Hindlimb muscle (tissue), 1 donor: ENCODE measurements at places on chromosomes 7 and 10. TPM values are rescaled to one million over a fixed set of nuclear protein-coding genes. Genes with fewer than 3 reads are reported as not detected.

- no peak for DNase-seq
These were observed 488.5 kb downstream of the DNAJB6 start for GRCh38 chr7:157825325-157825724.

The PRRT4 gene
- 32.9 TPM for polyA plus RNA-seq

- no peak for DNase-seq
These were observed 612 bp downstream of the SNX8 start for GRCh38 chr7:2313450-2314208.

- DNase-seq, result no peak
These were observed 480.1 kb downstream of the INHBA start for GRCh38 chr7:41222746-41223145.

The USP54 gene
- polyA plus RNA-seq, result 19.6 TPM

DNA sequence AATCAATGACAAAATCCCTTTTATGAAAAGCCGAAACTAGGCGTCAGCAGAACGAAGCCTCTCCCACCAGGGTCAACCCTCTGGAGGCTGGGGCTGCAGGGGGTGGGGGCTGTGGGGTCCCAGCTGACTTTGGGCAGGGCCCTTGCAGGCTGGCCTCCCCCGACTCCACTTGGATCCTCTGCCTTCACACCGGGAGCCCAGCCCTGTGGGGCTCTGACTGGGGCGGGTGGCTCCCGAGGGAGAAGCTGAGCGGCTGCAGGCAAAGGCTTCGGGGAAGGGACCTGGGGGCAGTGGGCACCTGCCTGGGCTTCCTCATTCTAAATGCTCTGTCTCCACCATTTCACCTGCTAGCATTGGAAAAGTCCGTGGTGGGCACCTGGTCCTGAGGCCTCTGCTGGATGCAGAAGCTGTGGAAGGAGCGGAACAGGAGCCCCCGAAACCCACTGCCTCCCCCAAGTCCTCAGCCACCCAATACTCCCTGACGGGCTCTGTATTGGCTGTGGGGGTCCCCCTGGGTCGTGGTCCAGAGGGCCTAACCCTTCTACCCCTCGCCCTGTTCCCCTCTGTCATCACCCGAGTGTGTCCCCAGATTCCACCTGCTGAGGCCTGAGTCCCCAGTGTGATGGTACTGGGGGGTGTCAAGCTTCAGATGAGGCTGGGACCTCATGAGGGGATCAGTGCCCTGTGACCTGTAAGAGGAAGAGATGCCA lies 108.6 kb downstream of the DNAJB6 start:
- DNase-seq, result no peak

The TUBAL3 gene
- polyA plus RNA-seq, result not detected

- DNase-seq, result peak; percentile 14
These were observed 490 bp downstream of the CADPS2 start for GRCh38 chr7:122885583-122886356.

The MMD2 gene
- not detected for polyA plus RNA-seq

The C10orf105 gene
- polyA plus RNA-seq, result 0.50 TPM

- no peak for DNase-seq
These were observed 128.6 kb upstream of the LRRN3 start for GRCh38 chr7:110962374-110962773.

- no peak for DNase-seq
These were observed 37.3 kb downstream of the ADRA2A start for GRCh38 chr10:111113961-111114757.

The HSPB1 gene
- 1,886 TPM for polyA plus RNA-seq

The C7orf57 gene
- not detected for polyA plus RNA-seq

- DNase-seq, result no peak
These were observed 10.5 kb upstream of the CRPPA start for GRCh38 chr7:16431646-16432424.

- DNase-seq, result no peak
These were observed 64.7 kb downstream of the CDH23 start for GRCh38 chr10:71461457-71461856.

DNA sequence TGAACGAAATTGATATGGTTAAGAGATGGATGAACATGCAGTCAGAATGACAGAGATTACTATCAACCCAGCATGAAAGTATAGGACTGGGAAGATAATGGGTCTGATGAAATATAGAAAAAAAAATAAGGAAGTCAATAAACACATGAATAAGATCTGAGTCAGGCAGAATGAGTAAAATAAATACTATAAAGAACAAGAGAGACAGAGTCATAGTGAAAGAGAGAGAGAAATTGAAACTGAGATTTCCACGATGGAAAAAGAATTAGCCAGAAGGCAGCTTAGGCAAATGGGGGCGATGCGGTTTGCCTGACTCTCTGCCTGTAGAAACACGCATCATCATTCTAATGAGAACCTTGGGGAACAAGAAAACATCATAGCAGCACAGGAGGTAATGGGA lies 26.6 kb downstream of the SEMA3D start:
- no peak for DNase-seq

DNA sequence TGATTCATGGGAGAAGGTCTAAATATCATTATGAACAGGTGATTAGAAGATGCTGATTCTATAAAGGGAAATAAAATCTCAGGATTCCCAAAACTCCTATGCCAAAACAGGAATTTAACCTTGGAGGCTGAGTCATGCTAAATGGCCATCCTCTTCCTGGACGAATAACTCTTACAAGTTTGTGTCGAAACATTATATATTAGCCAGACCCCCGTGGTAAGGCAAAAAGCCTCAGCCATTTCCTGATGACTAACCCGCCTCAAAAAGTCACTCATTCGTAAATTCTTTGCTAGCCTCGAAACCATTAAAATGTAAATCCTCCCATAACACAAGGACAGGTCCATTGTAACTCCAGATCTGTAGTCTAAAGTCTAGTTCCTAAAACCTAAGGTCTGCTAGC lies 32.0 kb downstream of the CUL2 start:
- no peak for DNase-seq

The NKX6-2 gene
- polyA plus RNA-seq, result 3.5 TPM

The TMEM178B gene
- 0.57 TPM for polyA plus RNA-seq

The INA gene
- 0.22 TPM for polyA plus RNA-seq

- DNase-seq, result no peak
These were observed 1.4 kb downstream of the BCCIP start for GRCh38 chr10:125824736-125825135.

The JAKMIP3 gene
- polyA plus RNA-seq, result 0.80 TPM

DNA sequence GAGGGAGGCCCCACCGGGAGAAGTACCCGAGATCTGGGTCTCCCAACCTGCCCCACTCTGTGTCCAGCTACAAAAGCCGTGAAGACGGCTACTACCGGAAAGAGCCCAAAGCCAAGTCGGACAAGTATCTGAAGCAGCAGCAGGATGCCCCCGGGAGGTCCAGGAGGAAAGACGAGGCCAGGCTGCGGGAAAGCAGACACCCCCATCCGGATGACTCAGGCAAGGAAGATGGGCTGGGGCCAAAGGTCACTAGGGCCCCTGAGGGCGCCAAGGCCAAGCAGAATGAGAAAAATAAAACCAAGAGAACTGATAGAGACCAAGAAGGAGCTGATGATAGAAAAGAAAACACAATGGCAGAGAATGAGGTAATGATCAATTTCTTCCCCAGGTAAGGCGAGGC lies 59.1 kb upstream of the PDCD4 start:
- DNase-seq, result no peak

The FGFBP3 gene
- 1.9 TPM for polyA plus RNA-seq

DNA sequence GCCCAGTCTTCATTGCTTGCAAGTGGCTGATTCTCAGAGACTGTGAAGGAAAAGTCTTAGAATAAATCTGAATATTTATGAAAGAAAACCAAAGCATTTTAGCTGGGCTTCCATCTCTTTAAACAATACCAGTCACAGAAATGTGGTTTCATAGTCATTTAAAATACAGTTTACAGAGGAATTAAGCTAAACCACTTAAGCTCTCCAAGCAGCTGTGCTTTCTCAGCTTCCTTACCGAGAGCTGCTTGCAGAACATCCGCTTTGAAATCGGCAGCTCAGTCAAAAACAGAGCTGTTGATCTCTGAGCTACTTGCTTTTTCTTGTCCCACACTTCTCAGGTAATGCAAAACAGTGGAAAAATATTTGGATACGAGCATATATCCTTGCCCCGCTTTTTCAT lies 134.5 kb downstream of the DYNC1I1 start:
- DNase-seq, result no peak

The PNLIPRP1 gene
- polyA plus RNA-seq, result not detected

DNA sequence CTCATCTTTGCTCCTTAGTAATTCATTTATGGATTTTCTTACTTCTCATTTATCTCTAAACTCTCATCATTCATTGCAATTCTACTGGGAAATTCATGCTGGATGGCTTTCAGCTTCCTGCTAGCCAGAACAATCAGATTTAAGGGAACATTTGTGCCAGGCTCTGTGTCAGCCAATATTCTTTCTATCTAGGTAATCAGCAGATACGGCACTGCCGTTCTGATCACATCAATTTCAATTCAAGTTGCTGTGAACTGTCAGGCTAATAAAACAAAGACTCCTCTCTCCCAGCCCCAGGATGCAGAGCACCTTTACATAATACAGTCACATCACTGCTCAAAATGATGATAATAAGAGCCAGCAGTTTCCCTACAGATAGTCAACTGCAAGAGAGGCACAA lies 468.3 kb downstream of the SORCS1 start:
- no peak for DNase-seq

DNA sequence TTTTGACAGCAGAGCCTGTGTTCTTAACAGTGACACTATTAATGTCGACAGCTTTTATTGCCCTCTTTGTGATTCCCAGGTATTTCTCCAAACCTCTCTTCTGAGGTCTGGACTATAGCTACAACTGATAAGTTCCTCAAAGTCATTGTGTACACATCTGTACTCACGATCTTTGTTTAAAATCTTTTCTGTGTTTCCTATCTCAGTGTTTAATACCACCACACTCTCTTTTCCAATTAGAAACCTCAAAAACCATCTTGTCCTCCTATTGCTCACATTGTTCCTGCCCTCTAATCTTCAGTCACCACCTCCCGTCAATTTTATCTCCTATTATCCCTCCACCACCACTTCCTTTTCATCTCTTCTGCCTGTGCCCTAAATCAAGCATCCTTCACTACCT lies 12.9 kb upstream of the WASL start:
- DNase-seq, result no peak

GRCh38 chr10:91049988-91050360 lies 129.1 kb upstream of the ANKRD1 start:
- DNase-seq, result no peak

The RBP4 gene
- 16.0 TPM for polyA plus RNA-seq

The INMT gene
- polyA plus RNA-seq, result 11.9 TPM

GRCh38 chr10:34567659-34568253 lies 247.3 kb downstream of the PARD3 start:
- DNase-seq, result no peak

The ANXA8L1 gene
- 0.18 TPM for polyA plus RNA-seq

The PLA2G12B gene
- 0.17 TPM for polyA plus RNA-seq

DNA sequence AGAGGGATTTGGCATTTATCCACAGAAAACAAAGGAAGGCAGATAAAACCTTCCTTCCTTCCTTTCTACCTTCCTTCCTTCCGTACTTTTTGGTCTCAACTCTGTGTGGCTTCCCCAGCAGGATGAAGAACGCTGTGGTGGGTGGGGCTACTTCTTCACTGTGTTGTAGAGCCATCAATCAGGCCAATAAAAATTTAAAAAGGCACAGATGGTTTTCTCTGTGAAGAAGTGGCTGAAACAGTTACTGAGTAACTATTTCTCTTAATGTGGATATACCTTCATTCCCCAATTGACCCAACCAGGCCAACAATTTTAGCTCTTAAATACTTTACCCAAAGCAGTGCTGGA lies 75.8 kb downstream of the ZNF92 start:
- no peak for DNase-seq

The TLL2 gene
- polyA plus RNA-seq, result 0.72 TPM

The CLCN1 gene
- 2.5 TPM for polyA plus RNA-seq
